ENCODE measurements at places on chromosomes 2 and 18.

DNA sequence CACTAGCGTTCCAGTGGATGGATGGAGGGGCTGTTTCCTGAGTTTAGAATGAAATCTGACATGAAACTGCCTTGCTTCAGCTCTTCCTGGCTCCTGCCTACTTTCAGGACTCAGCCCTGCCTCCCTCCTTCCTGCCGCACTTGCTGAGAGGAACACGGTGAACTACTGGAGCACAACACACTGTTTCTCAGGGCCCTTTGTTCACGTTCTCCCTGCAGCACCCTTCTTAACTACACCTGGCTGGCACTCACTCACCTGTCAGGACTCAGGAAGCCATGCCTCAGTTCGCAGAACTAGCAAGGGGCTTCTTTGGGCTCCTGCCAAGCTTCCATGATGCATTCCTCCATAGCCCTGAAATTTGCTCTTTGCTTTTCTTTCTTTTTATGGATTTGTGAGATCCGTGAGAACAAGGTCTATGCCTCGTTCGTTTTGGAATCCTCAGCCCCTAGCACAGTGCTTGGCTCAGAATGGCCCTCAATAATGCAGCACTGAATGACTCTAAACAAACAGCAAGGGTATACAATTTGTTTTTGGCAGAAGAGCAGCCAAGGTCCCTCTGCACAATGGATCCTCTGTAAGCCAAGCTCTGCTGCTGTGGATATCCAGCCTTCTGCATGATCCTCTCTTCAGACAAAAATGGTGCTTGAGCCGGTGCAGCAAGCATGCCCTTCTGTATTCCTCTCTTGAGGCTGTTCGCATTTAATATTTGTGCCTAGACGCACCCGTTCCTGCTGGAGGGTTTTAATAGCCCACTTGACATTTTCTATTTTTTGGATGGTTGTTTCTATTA, 357.0 kb downstream of the TSN start:
- no peak for DNase-seq

DNA sequence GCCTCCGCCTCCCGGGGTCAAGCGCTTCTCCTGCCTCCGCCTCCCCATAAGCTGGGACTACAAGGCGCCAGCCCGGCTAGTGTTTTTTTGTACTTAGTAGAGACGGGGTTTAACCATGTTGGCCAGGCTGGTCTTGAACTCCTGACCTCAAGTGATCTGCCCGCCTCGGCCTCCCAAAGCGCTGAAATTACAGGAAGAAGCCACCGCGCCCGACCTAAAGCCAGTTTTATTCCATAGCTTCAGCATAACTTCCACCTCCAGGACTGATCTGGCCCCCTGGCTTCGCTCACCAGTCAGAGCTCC, 783 bp upstream of the TXNL4A start:
- no peak for DNase-seq

DNA sequence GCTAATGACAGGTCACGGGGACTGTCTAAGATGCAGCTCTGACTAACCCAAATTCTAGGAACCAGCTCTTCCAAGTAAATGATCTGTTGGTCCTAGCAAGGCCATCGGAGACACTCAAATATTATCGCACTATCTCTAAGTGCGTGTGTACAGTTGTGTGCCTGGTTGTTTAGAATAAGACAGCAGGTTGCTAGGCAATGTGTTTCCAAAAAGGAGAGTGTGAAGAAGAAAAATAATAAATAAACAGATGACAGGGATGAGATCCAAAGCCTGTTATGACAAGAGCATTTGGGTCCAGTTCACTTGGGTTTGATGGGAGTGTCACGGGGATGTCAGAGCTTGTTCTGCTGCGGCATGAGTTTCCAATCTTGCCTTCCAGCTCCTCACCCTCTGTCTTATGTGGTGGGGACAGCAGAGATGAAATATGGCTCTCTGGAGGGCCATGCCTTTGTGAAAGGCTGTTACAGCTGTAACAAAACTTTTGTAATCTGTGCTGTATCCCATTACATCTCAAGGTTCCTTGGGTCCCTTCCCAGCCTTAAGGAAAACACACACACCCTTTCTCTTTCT, 127.5 kb upstream of the TNP1 start:
- peak; percentile 80 for DNase-seq

DNA sequence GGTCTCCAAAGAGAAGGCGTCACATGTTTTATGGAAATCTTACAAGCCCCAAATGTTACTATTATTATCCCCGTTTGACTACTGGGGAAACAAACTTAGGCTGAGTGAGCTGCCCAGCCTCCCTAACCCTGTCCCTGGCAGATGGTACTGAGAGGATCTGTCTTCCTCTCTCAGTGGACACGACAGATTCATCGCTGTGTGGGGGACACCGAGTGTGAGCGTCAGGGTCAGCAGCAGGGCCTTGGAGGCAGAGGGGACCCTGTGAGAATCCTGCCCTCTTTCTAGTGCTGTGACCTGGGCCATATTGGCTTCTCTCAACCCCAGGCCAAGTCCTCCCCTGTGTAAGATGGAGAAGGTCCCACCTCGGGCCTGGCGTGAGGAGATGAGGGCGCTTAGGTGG, 27.1 kb upstream of the SMAD7 start:
- DNase-seq, result no peak

DNA sequence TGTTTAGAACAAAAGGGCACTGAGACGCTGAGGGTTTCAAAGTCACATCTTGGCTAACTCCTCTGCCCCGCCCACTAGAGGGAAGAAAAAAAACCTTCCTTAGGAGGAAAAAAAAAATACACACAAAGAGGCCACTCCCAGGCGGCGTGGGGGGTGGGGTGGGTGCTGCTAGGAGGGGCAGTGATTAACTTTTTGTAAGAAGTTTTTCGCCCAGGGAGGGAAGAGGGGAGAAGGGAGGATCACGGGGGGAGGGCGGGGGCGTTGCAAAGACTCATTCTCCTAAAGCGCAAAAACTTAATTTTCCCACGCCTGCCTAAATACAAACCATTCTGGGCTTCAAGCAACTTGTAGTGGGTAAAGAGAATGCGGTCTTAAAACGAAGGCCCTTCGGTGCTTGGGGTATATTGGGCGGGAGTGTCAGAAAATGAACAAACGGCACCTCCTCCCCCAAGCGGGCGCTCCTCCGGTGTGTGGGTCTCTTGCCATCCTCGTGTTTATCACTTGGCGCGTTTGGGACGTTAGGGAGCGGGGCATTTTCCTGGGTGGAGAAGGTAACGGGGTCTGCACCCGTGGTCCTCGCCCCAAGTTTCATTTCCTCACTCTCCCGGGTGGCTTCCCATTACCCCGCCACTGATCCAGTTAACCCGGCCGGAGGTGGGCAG, 1.7 kb downstream of the CXCR4 start:
- DNase-seq, result peak; percentile 63

DNA sequence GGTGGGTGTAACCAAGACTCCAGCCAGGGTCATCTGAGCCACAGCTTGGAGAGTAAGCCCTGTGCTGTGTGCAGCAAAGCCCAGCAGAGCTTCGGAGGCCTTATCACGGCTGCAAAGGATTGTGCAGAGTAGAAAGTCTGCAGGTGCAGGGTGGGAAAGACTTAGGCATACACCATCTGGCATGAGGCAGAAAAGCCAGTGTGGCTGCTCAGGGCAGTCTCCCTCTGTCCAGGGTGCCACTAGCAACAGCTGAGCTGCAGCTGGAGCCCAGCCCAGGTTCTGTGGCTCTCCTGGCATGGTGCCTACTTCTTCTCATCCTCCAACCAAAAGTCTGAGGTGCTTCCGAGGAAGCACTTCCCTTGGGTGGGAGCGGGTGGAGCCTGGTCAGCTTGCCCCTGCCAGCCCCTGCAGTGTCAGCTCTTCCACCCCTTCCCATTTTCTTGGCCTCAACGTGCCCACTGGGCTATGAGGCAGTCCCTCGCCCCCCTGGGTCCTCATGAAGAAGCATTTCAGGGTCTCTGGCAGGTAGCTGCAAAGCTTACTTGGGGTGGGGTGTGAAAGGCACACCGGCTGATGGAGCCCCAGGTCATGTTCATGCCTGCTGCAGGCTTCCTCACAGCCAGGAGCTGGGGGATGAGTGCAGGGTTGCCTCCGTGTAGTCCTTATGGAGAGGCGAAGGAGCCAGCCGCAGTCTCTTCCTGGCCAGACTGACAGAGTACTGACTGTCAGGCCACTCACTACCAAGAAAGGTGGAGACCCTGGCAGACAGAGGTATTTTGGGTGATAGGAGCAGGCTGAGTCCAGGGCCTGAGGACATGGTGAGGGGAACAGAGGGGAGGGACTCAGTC, 4.8 kb downstream of the AMER3 start:
- no peak for DNase-seq

GRCh38 chr18:31302991-31303390, 15.0 kb upstream of the DSG1 start:
- no peak for DNase-seq

DNA sequence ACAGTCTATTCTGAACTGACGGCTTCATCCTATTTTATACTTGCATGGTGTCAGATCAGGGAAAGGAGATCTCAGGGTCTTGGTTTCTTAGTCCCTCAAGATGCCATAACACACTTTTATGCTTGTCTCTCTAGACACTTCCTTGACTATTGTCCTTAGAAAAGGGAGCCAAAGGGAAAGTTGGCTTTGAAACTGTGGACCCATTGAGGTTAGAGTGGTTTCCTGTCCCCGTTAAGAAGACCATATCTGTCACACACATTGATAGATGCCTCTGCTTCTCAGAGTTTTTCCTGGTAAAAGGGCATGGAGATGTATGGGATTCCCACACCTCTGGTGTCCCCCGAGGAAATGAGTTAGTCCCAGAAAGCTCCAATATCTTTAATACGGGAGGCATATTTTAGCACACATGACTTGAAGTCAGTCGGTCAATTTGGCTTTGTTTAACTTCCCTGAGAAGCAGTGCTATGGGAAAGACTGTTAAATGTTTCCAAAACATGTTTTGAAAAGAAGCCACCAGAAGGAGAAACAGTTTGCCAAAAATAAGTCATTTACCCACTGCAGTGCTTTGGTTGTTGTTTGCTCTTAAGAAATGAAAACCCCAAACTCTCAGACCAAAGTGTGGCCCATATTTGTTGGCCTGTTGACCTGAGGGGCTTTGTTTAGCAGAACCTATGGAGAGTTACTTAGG, 133.4 kb upstream of the CXCR4 start:
- DNase-seq, result peak; percentile 23

- DNase-seq, result peak; percentile 48
These were observed 32.9 kb downstream of the HS1BP3 start for GRCh38 chr2:20617892-20618467.

- no peak for DNase-seq
These were observed 126.3 kb upstream of the SERTAD2 start for GRCh38 chr2:64780041-64780440.

GRCh38 chr2:112985090-112985489, 7.3 kb downstream of the IL36G start:
- DNase-seq, result no peak

DNA sequence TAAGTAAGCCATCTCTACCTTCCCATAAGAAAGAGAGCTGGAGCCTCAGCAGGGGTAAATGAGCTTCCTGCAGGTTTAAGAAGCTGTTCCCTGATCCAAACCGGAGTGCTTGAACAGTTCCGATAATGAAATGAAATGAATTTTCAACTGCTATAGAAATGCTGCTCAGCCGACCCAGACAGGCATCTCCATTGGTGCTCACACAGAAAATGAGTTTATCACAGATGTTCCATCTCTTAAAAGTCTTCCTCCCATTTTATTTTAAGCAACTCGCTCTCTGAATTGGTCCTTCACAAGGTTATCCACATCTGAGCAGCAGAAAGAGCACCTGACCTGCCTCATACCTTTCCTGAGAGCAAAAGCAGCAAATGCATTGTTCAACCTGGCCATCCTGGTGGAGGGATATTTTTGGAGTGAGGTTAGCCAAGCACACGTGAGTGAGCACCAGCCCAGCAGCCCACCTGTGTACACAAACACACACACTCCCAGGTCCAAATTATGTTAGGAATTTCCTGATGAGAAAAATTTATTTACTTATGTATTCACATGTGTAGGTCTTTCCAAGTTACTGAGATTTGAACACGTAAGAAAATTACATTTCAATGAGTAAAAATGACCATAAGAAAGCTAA, 42.2 kb upstream of the CCDC68 start:
- DNase-seq, result no peak

DNA sequence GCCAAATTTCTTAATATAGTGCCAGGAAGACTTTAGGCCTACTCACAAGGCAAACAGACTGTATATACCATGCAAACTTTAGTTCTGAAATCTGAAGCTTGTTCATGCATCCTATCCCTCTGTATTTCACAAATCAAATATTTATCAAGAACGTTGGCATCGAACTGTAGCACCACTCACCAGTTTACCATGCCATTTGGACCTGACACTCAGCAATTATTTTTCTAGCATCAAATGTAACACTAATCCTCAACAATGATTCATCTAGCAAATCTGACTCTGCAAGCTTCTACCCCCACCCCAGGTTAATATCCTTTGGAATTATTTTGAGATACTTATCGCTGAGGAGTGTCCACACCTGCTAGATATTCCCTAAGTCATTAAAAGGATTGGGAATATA, 1506.6 kb downstream of the LRP1B start:
- DNase-seq, result no peak

DNA sequence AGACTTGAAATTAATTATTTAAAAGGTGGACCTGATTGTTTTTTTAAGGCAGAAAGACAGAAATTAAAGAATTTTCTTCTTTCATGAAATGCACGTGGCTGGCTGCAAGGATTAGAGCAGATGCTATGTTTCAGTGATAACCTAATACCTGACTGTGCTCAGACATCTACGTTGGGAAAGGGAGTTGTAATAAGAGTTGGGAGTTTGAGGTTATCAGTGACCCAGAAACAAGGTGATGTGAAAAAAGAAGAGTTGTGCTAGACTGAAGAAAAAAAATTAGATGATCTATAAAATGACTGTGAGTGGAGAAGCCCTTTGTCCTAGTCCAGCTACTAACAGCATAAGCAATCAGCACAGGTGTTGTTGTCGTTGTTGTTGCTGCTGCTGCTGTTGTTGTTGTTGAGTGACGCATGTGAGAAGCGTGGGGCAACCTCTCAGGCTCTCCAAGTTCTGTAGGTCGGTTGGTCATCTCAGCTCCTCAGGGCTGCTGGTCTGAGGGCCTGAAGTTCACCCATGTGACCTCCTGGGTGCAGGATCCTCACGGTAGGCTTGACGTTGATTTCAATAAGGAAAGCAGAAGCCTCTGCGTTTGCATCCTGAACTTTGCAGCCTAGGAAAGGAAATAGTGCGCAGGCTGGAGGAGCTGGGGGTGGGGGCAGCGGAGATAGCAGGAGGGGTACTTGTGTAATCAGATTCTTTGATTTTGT, 7.6 kb downstream of the POU3F3 start:
- DNase-seq, result no peak

- DNase-seq, result peak; percentile 80
These were observed 219.2 kb downstream of the LRP1B start for GRCh38 chr2:141911485-141912066.

GRCh38 chr2:59720296-59720866, 833.1 kb downstream of the BCL11A start:
- no peak for DNase-seq
